ENCODE measurements at places on chromosomes 3 and 15.

DNA sequence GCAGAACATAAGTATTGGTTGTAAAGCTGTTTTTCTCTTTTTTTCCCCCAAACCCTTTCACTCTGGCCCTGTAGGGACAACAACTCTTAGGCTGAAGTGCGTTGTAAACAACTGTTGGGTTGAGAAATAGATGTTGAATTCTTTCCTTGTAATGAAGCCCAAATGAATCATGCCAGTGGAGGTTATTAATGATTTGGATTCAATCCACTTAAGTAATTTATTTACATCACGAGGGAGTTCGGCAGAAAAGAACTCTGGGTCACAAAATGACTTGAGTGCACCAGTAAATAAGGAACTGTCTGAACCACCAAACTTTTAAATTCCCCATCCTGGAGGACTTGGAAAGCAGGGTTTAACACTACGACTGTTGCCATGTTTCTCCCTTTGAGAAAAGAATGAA is 218.9 kb downstream of the PDZRN3 start:
- DNase-seq = no peak

DNA sequence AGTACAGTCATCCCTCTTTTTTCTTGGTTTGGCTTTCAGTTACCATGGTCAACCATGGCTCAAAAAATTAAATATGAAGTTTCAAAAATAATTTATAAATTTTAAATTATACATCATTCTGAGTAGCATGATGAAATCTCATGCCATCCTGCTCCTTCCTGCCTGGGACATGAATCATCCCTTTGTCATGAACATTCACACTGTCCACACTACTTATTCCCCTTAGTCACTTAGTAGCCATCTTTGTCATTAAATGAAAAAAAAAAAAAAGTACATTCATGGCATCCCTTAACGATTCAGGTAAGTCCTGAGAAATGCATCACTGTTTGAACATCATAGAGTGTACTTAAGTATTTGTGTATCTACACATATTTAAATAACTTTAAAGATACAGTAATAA is 1046.3 kb downstream of the ROBO2 start:
- no peak for DNase-seq

DNA sequence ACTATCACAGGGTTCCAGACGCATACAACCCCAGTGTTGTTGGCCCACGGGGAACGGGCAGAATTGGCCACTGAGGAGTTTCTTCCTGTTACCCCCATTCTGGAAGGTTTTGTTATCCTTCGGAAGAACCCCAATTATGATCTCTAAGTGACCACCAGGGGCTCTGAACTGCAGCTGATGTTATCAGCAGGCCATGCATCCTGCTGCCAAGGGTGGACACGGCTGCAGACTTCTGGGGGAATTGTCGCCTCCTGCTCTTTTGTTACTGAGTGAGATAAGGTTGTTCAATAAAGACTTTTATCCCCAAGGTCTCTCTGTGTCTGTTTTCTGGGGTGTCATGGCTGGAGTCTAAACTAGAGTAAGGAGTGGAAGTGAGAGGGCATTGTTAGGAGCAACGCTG is 5.7 kb upstream of the EIF4G1 start:
- DNase-seq = no peak

- no peak for DNase-seq
Observed at GRCh38 chr3:169105561-169105960, 558.0 kb downstream of the MECOM start.

DNA sequence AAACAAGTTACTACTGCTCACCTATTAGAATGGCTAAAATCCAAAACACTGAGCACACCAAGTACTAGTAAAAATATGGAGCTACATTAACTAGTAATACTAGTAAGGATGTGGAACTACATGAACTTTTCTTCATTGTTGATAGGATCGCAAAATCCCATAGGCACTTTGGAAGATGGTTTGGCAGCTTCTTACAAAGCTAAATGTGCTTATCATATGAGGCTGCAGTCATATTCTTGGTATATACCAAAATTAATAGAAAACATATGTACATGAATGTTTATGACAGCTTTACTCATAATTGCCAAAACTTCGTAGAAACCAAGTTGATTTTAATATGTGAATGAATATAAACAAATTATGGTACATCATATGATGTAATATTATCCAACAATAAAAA is 366.8 kb upstream of the KCNMB2 start:
- no peak for DNase-seq

DNA sequence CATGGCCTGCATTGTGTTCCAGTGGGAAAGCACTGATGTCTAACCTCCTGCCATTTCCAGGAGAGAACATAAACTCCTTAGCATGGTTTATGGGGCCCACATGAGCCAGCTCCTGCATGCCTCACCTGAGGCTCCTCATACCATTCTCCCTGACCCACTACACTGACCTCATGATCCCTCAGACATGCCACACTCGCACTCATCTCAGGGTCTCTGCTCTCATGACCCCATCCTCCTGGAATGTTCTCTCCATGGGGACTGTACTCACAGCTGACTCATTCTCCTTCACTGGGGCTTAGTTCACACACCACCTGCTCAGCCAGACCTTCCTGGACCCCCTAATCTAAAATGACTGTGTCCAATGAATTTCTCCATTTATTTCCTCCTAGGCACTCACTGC is 4.0 kb upstream of the LMCD1 start:
- DNase-seq = no peak

DNA sequence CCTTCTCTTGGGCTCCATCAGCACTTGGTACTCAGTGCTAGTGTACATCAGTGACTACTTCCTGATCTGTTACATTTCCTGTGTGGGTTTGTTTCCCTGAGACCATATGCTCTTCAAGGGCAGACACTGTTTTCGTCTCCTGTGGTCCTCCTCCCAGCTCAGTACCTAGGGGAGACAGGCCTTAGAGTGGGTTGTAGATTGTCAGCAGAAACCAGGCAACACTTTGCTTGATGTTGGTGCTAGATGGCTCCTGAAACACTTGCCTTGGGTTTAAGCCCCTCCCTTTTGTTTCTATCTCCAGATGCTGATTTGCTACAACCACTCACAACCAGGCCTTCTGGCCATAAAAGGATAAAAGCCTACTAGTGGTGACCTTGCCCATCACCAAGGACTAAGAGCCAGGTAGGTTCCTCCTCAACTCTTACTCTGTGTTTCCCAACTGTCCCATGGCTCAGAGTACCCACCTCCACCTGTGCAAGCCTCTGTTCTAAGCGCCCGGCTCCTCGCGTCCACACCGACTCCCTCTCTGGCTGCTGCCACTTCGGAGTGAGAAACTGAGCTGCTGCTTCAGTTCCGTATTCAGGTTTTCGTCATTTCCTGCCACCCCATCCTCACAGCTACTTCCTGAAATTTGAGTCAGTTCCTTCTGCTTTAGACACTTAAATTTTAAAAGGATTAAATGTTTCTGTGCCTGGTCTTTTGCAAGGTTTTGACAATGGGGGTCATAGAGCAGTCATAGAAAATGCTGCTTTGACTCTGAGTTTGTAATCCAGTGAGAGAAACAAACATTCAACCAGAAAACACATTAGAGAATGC is at the start of gene HCLS1:
HCLS1 (minus strand) TSS at position 548 of the 816 bp plus-strand sequence. CDS start 2,556 bp downstream, outside the sequence.
- DNase-seq = peak; percentile 52

DNA sequence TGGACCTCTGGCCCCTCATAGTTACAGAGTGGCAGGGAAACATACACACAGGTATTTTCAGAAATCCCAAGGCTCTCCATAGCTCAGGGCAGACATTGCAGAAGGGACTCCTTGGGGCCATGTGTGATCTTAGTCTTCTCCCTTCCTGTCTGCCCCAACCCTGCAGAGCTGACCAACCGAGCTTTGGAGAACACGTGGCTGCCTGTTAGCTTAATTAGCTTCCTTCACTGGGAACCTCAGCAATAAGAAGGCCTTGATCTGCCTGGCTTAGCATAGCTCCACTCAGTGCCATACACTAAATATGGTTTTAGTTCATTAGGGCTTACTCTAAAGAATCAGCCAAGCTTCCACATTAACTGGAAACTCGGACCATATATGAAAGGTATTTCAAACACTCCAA is 12.3 kb downstream of the LYZL4 start:
- DNase-seq = no peak

- DNase-seq = no peak
Observed at GRCh38 chr3:146524961-146525360, 19.4 kb downstream of the PLSCR1 start.

DNA sequence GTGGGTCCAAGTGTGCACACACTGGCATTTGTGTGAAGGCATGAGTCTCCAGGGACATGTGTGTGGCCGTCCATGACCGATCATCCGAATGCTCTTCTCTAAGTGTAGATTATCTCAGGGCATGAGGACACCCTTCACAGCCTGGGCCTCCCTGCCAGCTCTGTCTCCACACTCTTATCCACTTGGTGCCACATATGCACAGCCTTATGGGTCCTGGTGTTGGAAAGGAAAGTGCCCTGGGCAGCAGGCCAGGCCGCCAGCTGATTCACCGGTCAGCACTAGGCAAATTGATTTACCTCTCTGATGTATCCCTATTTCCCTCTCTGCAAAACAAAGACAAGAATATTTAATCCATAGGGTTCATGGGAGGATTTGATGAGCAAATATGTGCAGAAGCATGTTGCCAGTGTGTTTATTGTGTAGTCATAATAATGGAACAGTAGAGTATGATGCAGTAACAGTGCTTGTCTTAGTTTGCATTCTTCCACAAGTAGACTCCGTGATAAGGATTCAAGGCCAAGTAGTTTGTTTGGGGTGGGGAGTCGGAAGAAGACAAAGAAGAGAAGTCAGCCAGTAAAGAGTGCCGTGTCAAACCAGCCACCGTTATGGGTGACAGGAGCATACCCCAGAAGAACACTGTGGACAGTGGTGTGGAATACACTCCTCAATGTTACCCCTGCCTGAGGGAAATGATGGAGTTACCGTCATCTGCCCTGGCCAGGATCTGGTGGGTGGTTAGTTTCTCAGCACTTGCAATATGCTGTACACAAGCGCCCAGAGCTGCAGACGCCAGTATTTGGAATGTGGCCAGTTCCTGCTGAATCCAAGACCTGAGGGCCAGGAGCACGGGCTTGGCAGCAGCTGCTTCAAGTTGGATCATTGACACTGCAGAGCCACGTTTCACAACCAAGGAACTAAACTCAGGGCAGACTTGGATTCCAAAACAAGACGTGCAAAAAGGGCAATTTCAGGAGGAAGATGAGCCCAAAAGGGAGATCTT is 85.1 kb downstream of the MTHFS start:
- no peak for DNase-seq

DNA sequence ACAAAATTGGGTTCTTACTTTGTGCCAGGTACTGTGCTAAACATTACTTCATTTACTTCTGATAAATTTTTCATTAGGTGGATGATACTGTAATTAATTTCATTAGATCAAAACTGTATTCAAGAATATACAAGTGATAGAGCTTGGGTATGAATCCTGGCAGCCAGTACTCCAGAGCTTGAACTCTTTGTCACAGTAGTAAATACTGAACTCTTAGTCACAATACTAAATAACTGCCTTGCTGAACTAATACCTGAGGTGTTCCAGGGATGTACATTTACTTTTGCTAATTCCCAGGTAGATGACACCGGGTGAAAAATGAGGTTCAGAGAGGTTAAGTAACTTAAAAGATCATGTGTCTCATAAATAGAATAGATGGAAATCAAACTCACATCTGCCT is 20.3 kb downstream of the FXR1 start:
- DNase-seq = no peak

DNA sequence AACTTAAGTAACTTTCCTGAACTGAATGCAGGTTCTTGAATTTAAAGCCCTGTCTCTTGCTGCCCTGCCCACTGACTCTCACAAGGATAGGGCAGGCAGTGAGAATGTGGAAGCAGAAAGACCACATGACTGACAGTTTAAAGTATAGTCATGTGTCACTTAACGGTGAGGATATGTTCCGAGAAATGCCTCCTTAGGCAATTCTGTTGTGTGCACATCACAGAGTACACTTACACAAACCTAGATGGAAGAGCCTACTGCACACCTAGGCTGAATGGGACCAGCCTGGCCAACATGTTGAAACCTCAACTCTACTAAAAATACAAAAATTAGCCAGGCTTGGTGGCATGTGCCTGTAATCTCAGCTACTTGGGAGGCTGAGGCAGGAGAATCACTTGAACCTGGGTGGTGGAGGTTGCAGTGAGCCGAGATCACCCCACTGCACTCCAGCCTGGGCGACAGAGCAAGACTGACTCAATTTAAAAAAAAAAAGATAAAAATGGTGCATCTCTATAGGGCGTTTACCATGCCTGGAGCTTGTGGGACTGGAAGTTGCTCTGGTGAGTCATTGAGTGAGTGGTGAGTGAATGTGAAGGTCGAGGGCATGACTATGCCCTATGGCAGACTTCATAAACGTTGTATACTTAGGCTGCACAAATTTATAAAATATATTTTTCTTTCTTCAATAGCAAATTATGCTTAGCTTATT is 18.9 kb upstream of the COPG1 start:
- no peak for DNase-seq

GRCh38 chr3:10173926-10174435 is 9.3 kb downstream of the IRAK2 start:
- no peak for DNase-seq

DNA sequence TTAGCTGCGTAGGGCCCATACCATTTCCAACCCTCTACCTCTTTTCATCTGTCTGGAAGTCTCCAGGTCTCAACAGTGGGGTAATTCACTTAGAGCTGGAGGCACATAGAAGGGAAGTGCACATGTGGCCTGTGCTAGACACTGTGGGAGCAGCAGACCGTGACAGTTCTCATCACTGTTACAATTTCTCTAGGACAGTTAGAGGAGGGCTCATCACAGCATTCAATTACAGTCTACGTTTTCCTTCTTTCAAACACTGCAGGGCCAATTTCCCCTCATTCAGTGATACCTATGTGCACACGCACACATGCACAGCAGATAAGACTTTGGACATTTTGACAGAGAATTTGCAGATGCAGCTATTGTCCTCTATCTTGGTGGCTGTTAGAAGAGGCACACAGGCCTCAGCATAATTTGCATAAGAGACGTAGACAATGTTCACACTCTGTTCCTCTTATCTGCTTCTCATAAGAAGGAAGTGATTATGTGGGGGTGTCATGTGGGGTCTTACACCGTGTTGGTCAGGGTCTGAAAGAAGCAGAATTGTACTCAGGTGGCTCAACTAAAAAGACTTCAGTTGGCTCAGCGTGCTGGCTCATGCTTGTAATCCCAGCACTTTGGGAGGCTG is 12.6 kb upstream of the HRG start:
- DNase-seq = no peak

- no peak for DNase-seq
Observed at GRCh38 chr15:33358306-33358705, 47.5 kb downstream of the RYR3 start.

- no peak for DNase-seq
Observed at GRCh38 chr3:54307566-54308180, 185.3 kb downstream of the CACNA2D3 start.

- DNase-seq = no peak
Observed at GRCh38 chr15:62428851-62429598, 263.9 kb upstream of the C2CD4B start.
